Stimulated activated CD8-positive, alpha-beta memory T cell treated with anti-CD3 and anti-CD28 coated beads, Interleukin-2, amount 100 ng/mL, for 48 hours (primary cell): ENCODE measurements at places on chromosomes 3 and 15.

- DNase-seq = no peak
Measured at GRCh38 chr3:66537735-66538134, 36.9 kb upstream of the LRIG1 start.

DNA sequence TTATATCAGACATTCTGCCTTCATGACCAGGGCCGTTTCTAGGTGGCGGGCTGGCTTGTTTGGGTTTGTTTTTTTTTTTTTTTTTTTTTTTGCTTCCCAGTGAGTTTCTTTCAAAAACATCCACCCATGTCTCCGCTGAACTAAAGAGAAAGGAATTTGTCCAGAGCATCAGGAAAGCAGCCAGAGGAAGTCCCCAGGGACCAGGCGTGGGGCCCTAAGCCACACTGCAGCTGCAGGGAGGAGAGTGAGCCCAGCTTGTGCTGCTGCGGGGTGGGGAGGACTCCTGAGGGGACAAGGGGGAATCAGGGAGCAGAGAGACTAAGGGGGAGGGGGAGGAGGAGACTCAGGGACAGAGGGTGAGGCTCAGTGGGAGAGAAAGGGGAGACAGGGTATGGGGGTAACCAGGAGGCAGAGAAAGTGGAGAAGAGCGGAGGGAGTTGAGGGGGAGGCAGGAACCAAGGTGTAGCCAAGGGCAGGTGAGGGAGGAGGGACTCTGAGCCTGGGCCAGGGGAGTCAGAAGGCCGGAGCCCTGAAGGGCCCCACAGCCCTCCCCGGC, 49.5 kb downstream of the CYP11A1 start:
- no peak for DNase-seq

- no peak for DNase-seq
Measured at GRCh38 chr3:31106204-31106603, 211.7 kb upstream of the GADL1 start.

- no peak for DNase-seq
Measured at GRCh38 chr15:91784973-91785709, 68.4 kb upstream of the SLCO3A1 start.

GRCh38 chr15:39837454-39837853, 54.8 kb upstream of the FSIP1 start:
- DNase-seq = no peak

- DNase-seq = no peak
Measured at GRCh38 chr15:86879250-86880229, 799.9 kb downstream of the AGBL1 start.
